ENCODE measurements at places on chromosomes 5 and 9.

DNA sequence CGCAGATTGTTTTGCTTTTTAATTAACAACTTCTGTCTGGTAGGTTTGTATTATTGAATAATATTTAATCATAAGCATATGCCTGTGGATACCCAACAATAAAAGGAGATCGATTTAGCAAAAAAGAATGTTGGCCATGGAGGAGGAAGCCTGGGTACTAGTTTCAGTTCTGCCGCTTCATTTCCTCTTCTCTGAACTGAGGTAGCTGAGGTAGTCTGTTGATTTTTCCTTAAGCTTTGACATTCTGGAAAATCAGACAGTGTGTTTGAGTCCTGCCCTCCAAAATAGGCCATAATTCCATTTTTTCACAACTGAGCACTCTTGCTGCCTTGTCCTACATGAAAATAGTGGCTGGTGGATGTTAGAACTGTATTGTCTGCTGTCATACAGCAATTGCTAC lies 6.0 kb upstream of the GPR21 start:
- DNase-seq = no peak

DNA sequence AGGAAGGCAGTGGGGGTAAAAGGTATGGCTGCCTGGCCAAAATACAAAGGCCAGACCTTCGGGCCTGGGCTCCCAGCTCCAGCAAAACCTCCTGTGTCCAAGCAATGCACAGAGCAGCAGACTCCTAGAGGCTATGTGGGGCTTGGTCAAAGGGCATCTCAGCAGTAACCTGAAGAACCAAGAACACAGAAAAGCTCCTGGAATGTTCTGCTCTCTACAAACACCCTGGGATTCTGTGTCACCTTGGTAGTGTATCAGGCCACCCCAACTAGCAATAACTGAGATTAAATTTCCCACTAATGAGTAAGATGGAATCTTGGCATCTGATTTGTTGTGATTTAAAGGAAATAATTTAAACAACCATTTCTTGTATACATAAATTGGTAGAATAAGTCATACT lies 158.6 kb downstream of the GLIS3 start:
- no peak for DNase-seq

DNA sequence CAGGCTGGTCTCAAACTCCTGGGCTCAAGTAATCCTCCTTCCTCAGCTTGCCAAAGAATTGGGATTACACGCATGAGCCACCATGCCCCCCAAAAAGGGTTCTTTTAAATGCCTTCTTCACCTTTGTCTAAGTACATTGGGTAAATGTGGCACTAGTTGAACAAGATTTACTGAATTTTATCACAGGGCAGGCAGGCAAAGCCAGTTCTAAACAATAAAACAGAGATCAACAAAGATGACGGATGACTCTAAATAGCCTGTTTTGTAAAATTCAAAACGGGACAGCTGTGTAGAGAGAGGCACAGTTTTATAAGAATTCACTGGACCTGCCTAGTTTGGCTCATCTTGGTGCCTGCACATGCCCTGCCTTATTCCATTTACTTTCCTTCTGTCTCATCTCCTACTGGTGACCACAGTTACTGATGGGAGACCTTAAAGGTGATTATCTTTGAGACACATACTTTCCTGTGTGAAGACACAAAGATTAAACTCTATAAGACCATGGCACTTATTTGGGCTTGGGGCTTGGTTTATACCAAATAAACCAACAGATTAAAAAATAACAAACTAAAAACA lies 149.6 kb upstream of the DMRT1 start:
- no peak for DNase-seq

DNA sequence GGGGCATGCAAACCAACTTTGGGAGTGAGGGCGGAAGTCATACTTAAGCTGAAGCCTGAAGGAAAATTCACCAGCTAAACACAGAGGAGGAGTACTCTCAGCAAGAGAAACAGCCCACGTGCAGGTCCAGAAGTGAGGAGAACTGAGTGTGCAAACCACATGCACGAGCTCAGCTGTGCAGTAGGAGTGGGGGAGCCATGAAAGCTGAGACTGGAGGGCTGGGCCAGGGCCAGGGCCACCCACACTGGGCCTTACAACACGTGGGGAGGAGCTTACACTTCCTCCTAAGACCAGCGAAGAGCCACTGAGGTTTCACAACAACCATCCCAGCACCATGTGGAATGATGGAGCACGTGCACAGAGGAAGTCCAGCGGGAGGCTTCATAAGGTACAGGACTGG lies 9.3 kb upstream of the WWC1 start:
- no peak for DNase-seq

- no peak for DNase-seq
Measured at GRCh38 chr5:95530416-95530815, 24.4 kb downstream of the SKIC3 start.

GRCh38 chr9:90095682-90096081 lies 490.9 kb downstream of the GADD45G start:
- DNase-seq = peak; percentile 93

- no peak for DNase-seq
Measured at GRCh38 chr5:43620944-43621505, 18.0 kb downstream of the NNT start.

DNA sequence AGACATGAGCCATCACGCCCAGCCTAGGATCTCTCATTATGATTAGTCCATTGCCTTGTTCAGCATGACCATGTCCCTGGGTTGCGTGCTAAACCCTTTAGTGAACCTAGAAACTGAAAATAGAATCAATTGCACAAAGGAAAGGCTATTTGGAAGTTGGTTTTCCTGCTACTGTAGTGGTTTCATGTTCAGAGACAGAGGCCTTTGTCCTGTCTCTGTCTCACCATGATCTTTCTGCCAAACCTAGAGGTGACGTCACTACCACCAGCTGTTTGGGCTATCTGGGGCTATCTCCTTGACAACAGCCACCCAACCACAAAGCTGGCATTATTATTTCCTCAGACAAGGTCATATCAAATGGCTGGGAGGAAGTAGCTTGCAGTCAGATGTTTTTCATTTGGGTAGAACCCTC lies 4.0 kb upstream of the CDK5RAP2 start:
- peak; percentile 65 for DNase-seq

DNA sequence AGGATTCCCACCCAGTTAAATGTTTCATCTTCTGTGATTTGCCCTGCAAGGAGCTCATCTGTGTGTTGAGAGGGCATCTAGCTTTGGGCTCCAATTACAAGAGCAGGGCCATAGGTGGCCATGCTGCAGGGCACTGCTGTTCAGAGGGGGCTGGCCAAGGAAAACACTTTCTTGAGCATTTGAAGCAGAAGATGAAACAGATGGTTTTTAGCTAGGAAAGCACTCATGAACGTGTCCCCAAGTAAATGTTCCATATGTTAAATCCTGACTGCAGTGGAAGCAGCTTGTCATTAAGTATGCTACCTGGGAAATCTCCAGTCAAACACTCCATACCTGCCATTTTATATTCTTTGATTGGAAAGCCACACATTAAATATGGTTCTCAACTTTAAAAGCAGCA lies 176.6 kb downstream of the FBXL7 start:
- DNase-seq = no peak

GRCh38 chr9:90057361-90057760 lies 452.5 kb downstream of the GADD45G start:
- no peak for DNase-seq

GRCh38 chr9:12954441-12954840 lies 179.6 kb downstream of the LURAP1L start:
- no peak for DNase-seq

DNA sequence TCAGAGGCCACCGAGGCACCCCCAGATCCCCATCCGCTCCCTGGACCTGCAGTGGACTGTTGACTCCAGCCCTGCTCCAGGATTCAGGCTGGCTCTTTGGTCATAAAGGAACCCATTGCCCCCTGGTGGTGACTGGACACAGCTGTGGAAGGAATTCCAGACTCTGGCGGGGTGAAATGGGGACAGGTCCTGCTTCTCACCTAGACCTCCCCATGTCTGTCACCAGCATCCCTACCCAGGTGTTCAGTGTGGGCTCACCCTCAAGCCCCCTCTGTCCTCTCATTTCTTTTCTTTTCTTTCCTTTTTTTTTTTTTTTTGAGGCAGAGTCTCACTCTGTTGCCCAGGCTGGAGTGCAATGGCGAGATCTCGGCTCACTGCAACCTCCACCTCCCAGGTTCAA lies 25.5 kb upstream of the STXBP1 start:
- peak; percentile 70 for DNase-seq

DNA sequence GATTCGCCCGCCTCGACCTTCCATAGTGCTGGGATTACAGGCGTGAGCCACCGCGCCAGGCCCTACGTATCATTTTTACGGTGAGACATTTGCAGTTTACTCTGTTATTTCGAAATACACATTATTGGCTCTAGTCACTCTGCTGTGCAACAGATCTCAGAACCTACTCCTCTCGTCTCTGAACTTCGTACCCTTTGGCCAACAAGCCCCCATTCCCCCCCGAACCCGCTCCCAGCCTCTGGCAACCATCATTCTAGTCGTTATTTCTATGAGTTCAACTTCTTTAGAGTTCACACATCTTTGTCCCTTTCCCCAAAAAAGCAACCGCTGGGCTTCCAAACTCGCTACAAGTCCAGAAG lies 735 bp downstream of the PTGR1 start:
- DNase-seq = no peak

GRCh38 chr9:110173322-110173642 lies 34.7 kb downstream of the C9orf152 start:
- no peak for DNase-seq

DNA sequence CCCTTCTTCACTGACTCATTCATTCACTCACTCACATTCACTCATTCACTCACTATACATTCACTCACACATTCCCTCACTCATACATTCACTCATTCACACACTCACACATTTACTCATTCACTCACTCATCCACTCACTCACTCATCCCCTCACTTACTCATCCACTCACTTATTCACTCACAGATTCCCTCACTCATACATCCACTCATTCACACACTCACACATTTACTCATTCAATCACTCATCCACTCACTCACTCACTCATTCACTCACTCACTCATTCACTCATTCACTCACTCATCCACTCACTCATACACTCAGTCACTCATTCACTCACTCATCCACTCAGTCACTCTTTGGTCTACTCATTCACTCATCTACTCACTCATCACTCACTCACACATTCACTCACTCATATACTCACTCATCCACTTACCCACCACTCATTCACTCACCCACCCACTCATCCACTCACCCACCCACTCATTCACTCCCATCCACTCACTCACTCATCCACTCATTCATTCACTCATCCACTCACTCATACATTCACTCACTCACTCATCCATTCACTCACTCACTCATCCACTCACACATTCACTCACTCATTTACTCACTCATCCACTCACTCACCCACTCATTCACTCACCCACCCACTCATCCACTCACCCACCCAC lies 27.2 kb downstream of the WNK2 start:
- no peak for DNase-seq

DNA sequence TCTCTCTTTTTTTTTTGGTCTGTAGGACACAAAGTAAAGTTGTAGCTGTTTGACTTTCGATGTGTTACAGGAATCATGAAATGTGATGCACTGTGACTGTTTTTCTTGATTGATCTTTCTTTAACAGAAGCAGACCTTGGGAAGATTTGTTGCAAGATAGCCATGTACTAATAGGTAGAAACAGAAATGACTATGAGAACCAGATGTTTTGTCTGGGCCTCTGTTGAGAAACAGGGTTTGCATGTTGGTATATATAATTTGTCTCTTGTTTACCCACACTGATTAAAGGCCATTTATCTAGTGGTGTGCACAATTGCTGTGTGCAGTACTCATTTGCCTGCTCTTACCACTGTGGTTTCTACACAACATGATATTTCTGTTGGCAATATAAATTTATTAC lies 125.1 kb downstream of the HACD4 start:
- DNase-seq = peak; percentile 72

GRCh38 chr9:127180457-127181314 lies 58.3 kb upstream of the ANGPTL2 start:
- DNase-seq = no peak

Measured in NCI-H2081 (cell line).